ENCODE measurements at places on chromosomes 16 and 17. TPM values are rescaled to one million over a fixed set of nuclear protein-coding genes. Genes with fewer than 3 reads are reported as not detected.

Gene ABCA6
- total RNA-seq: 0.30 TPM

- no peak for DNase-seq
Measured at GRCh38 chr17:80704381-80704819, 159.8 kb downstream of the RPTOR start.

Gene TNS4
- total RNA-seq: 0.39 TPM

- no peak for DNase-seq
Measured at GRCh38 chr16:66617010-66617434, 12.5 kb downstream of the CMTM3 start.

Gene TNFRSF12A
- total RNA-seq: 177 TPM

DNA sequence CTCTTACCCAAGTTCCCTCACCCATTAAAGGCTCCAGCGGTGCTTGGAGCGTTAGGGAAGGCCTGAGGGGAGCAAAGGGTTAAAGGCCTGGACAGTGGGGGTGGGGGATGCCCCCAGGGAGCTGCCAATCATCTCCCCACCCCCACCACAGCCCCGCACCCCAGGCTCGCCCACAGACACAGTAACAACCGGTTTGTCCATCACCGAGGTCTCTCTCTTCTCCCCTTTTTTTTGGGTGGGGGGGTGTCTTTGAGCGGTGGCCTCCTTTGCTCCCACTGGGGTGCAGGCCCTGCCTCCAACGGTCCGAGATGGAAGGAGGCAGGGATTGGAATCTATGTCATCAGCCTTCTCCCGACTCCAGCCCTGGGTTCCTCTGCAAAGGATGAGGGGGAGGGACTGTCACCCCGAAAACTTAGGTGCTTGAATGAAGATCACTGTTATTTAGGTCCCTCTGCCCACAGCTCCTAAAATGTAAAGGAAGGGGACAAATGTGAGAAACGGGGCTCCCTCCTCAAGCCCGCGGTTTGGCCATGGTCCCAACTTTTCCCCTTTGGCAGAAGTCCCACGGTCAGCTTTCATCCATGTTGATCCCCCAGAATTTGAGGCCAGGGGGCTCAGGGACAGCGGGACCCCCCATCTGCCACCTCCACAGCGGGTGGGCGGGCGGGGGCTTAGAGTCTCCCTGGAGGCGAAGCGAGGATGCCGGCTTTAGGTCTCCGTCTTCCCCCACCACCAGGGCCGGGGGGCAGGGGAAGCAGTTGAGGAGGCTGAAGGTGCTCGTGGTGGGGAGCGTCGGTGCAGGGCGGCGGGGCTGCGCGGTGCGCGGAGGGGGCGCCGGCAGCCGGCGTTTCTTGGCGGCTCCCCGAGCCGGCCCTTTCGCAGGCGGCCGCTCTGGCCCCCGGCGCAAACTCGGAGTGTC, 1.7 kb downstream of the EPOP start:
- DNase-seq: no peak

Gene NPIPB5
- 111 TPM for total RNA-seq

- DNase-seq: no peak
Measured at GRCh38 chr17:35185849-35186248, 8.3 kb downstream of the SLC35G3 start.

GRCh38 chr17:58060596-58061191, 22.5 kb upstream of the DYNLL2 start:
- no peak for DNase-seq

Gene PLSCR3
- total RNA-seq: 79.8 TPM

DNA sequence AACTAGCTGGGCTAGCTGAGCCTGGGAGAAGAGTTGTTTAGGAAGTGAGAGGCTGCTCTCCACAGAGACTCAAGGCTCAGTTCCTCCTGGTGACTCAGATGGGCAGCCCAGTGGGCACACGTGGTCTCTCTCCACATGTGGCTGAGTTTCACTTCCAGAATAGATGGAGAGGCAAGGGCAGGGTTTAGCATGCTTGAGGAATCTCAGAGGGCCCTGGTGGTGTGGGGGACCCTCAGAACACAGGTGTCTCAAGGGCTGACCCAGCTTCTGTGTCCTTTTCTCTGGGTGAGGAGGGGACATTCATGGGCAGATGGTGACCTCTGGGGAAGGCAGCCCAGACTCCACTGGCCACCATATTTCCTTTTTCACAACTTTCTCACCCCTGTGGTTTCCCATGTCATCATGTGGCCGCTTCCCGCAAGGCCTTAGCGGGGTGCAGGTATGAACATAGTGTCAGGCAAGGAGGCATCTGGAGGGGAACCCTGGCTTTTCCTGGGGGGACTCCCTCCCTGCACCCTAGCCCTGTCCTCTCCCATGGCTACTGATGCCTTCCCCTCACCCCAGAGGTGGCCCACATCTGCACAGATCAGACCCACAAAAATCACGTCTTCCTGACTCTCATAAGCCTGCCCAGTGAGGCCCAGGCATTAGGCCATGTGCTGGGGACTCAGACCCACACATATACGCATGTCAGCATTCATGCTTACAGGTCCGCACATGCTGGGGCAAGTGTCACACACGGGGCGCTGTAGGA, 3.3 kb downstream of the GRN start:
- no peak for DNase-seq

Gene ESRP2
- total RNA-seq: not detected

- DNase-seq: no peak
Measured at GRCh38 chr17:7133916-7134315, 19.3 kb upstream of the ASGR2 start.

- DNase-seq: no peak
Measured at GRCh38 chr16:56744996-56745640, 15.2 kb downstream of the NUP93 start.

DNA sequence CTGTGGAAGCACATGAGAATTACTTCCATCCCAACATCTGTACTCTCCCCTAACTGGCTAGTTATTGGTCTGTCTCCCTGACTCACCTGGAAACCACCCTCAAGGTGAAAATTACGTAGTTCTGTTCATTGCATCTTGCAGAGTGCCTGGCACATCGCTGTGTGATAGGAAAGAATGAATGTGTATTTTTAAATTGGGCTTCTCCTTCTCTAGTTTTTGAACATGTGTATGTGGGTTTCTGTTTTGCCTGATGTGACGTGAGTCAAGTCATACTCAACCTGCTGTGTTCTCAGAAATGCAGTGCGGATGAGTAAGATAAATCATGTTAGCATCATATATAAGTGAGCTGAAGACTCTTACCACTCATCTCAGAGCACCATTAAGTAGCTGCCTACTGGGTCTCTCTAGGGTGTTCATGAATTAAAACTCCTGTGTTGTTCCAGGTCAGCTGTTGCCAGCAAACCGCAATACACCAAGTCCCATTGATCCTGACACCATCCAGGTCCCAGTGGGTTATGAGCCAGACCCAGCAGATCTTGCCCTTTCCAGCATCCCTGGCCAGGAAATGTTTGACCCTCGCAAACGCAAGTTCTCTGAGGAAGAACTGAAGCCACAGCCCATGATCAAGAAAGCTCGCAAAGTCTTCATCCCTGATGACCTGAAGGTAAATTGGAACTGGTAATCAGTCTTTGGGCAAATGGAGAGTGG, 50.2 kb downstream of the HLF start:
- no peak for DNase-seq

Gene KRT36
- total RNA-seq: not detected

GRCh38 chr17:62655656-62656055, 28.2 kb downstream of the MRC2 start:
- no peak for DNase-seq

DNA sequence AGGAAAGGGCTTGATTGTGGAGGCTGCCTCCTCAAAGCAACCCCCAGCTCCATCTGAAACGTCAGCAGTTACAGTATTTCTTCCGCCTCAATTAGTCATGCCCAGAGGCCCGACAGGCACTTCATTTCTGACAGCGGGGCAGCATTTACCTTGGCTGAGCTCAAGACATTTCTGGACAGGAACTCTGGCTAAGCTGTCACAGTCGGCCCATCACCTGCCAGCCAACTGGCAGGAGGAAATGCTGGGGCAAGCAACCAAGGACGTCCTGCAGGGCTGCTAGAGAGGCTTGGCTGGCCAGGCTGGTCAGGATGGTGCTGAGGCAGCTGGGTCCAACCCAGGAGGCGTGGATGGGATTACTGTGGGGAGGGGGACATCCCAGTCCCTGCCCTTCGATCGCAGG, 27.8 kb downstream of the PLXDC1 start:
- no peak for DNase-seq

DNA sequence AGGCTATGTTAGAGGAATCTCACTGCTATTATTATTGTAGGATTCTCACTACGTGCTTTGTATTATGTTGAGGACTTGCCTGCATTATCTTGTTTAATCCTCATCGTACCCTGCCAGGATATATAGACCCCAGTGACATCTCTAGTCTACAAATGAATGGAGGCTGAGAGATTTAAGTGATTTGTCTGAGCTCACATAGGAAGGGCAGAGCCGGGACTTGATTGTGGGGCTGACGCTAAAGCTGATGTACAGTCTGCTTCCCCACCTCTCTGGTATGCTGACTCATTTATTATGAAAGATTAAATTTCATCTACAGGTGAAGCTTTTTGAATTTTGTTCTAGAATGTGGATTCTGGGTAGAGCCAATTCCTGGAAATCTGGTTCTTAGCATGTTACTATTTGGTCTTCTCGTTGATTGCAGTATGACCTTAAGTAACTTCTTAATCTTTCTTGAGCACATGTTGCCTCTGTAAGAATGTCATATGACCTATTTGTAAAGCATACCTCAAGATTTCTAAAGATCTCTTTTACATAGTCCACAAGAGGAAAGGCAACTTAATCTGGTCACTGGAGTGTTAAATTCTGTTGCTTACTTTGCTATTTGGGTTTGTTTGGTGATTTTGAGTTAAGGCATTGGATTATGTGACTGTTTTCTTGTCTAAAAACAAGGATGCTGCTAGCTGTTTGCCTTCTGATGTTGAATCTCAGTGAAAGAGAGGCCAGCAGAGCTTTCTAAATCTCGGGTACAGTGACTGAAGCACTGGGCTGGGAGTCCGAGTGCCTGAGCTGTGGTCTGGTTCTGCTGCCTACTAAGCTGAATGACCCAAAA, 12.4 kb downstream of the METTL9 start:
- no peak for DNase-seq

Gene LITAFD
- not detected for total RNA-seq

DNA sequence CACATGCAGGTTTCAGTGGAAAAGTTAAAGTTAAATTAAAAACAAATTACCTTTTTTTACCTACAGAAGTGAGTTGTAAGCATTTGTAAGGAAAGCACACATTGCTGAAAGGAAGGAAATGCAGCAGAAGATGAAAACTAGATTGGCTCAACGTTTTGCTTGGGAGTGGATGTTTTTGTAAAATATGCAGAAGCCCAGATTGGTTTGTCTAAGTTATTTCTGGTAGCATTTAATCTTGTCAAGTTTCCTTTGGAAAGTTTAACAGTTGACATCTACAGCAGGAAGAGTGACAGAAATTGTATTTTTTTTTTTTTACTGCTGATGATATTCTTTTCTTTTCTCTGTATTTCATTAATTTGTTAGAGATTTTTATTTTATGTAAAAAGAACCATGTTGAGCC, 315.1 kb upstream of the MON1B start:
- DNase-seq: no peak

- no peak for DNase-seq
Measured at GRCh38 chr16:19882186-19882585, 2.5 kb downstream of the GPRC5B start.

Gene ERN1
- total RNA-seq: 18.2 TPM

- DNase-seq: no peak
Measured at GRCh38 chr17:1565877-1566276, 3.3 kb upstream of the PITPNA start.

DNA sequence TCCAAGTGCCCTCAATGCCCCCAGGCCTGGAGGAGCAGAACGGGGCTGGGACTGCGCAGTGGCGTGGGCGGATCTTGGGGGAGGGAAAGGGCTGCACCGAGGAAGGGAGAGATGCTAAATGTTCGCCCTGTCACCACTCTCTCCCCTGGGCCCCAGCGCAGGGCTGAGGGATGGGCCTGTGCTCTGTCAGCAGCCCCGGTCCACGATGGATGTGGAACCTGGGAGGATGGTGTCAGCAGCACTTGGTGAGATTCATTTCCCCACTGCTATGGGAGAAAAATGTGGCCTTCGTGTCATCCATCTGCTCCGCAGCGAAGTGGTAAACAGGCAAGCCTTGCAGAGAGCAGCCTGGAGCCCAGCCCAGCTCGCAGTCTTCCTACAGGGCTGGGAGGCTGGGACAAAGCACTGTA, 72.0 kb downstream of the TMEM132E start:
- DNase-seq: no peak

DNA sequence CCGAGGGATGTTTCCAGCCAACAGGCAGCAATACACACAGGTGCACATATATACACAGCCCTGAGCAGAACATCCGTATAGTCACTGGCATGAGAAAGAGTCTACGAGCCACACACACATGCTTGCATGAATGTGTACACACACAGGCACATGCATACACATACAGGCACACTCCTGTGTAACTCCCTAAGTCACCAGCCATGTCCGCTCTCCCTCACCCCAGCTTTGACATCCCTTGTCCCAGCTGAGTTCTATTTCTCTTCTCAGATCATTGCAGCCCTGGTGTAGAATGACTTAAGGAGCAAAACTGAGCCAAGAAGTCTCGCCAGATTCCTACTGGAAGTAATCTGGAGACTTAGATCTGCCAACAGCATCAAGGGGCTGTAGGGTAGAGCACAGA, 13.1 kb downstream of the CDRT4 start:
- no peak for DNase-seq

GRCh38 chr16:53775821-53776431, 72.0 kb downstream of the FTO start:
- DNase-seq: no peak

DNA sequence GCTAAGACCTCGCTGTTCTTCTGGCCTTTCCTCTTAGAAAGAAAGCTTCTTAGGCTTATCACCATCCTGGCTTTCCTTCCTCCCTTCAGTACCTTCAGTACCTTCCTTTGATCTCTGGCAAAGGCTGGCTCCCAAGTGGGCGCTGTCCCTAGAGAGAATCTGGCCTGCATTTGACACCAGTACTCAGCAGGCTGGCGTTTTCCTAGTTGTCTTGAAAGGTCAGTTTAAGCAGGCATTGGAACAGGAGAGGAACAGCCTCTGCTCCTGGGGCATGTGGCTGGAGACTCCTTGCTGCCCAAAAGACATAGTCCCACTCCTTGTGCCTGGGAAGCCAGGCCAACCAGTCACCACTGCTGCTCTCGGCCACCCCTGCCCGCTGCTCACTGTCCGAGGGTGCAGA, 34.1 kb downstream of the TMEM238L start:
- peak; percentile 34 for DNase-seq

GRCh38 chr16:85892760-85893159, 6.2 kb upstream of the IRF8 start:
- no peak for DNase-seq

Gene ALOXE3
- total RNA-seq: 0.12 TPM

Gene SEPTIN1
- 1.3 TPM for total RNA-seq

- no peak for DNase-seq
Measured at GRCh38 chr17:14797021-14797420, 468.1 kb downstream of the PMP22 start.

Data from chondrocyte (in vitro differentiated cells).